AG09309 (cell line): ENCODE measurements at places on chromosomes 5 and 9.
A peak's percentile ranks its signal among the peaks of the same experiment; 100 is the strongest.

- DNase-seq, result no peak
Measured at GRCh38 chr9:3569529-3569928, 43.7 kb upstream of the RFX3 start.

- DNase-seq, result no peak
Measured at GRCh38 chr9:99274495-99274894, 52.4 kb downstream of the SEC61B start.

GRCh38 chr9:133054966-133055365 is 6.8 kb upstream of the CEL start:
- DNase-seq, result peak; percentile 61

GRCh38 chr5:133612249-133612860 is at the start of gene FSTL4:
FSTL4 (minus strand) TSS chr5:133612541.
- DNase-seq, result no peak

DNA sequence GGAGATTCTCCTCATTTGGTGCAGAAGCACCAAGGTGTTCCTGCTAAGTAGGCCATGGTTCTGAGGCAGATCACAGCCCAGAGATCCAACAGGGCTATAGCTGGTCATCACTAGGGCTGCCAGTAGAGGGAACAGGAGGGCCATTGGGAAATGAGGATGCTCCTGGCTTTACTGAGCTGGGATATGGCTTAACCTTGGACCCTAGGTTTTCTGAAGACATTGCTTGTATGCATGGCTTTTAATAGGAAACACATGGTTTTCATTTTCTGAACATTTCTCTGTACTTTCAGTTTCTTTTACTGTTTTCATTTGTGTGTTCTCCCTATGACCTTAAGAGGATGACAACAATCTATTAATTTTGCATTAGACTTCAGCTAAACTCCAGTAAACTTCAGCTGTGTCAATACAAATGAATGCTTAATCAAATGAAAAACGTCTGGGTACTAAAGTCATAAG is at the start of gene IFNW1:
Gene IFNW1 (minus strand): TSS at position 406 of the 456 bp plus-strand sequence. CDS start 262 bp downstream, at position 144.
- DNase-seq, result no peak

GRCh38 chr9:108047264-108047663 is 557.7 kb upstream of the KLF4 start:
- DNase-seq, result no peak

GRCh38 chr5:84274585-84275468 is 109.9 kb downstream of the EDIL3 start:
- no peak for DNase-seq

- DNase-seq, result no peak
Measured at GRCh38 chr5:169751490-169751889, 114.4 kb downstream of the DOCK2 start.

GRCh38 chr9:124835026-124835557 is 18.2 kb upstream of the WDR38 start:
- DNase-seq, result no peak

- no peak for DNase-seq
Measured at GRCh38 chr5:73655521-73656160, 29.6 kb downstream of the ARHGEF28 start.

- DNase-seq, result no peak
Measured at GRCh38 chr5:128633901-128634300, 95.9 kb upstream of the FBN2 start.

GRCh38 chr9:121398374-121398773 is 28.3 kb upstream of the STOM start:
- DNase-seq, result peak; percentile 99

GRCh38 chr5:172076761-172077244 is 70.4 kb upstream of the FBXW11 start:
- DNase-seq, result peak; percentile 16
